ENCODE measurements at places on chromosomes 4 and X.

- DNase-seq, result no peak
Measured at GRCh38 chr4:113904877-113905276, 74.6 kb downstream of the ARSJ start.

- no peak for DNase-seq
Measured at GRCh38 chr4:168621806-168622589, 125.1 kb downstream of the PALLD start.

DNA sequence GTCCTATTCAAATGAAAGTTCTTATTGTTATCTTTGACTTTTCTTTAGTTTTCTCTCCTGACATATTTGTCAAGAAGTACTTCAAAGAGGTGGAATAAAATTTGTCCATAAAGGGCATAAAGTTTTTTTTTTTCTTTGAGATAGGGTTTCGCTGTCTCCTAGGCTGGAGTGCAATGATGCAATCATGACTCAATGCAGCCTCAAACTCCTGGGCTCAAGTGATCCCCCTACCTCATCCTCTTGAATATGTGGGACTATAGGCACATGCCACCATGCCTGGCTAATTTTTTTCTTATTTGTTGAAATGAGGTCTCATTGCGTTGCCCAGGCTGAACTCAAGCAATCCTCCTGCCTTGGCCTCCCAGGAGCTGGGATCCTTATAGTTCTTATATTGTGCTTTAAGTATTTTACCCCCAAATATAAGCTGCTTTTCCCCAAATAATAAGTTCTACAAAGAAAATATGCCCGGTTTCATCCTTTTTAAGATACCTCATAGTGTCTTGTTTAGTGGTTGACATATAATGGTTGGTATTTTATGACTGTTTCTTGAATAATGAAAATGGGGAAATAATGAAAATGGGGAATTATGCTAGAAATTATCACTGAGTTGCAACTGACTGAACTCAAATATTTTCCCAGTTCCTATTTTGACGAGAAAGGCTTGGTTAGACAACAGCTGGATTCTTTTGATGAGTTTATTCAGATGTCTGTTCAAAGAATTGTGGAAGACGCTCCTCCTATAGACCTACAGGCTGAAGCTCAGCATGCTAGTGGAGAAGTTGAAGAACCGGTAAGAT lies 11.6 kb downstream of the POLR2B start:
- DNase-seq, result no peak

DNA sequence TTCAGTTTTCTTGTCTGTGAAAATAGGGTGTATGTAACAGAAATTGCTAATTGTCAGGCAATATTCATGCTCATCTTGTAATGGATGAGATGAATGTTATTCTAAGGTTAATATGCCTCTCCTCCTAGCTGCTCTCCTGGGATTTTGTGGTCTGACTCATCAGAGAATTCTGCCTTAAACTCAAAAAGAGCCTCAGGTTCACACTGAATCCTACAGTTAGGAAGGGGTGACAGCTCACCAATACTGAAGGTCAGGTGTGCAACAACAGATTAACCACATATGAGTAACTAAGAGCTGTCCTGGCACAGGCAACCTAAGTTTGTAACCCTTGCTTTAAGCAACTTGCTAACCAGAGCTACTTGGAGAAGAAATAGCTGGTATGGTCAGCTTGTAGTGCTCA lies 197.7 kb downstream of the SPATA18 start:
- no peak for DNase-seq

GRCh38 chrX:125503769-125504168 lies 184.1 kb downstream of the TEX13C start:
- no peak for DNase-seq

GRCh38 chr4:156538210-156538609 lies 433.4 kb downstream of the PDGFC start:
- DNase-seq, result no peak

DNA sequence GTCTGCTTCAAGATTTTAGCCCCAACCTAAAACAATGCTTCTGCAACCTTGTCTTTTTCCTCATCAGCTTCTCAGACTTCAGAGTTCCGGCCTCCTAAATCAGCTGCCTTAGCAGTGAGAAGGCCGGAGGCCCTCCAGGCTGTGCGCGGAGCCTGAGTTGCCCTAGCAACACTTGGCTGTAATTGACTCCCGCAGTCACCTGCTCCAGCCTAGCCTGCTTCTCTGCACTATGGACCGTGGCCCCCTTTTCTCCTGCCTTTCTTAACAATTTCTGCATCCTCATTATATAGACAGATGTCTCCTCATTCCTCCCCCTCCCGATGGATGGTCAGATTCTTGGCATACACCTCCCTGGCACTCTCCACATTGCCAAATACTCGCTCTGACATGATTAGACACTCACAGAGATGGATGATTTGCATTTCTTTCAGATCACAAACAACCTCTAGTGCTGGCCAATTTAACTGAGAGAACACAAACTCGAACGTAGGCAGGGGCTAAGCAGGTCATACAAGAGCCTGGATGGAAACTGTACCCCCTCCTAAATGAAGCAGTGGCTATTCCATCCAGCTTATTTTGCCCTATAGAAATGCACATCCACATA lies 9.5 kb upstream of the HUWE1 start:
- no peak for DNase-seq

DNA sequence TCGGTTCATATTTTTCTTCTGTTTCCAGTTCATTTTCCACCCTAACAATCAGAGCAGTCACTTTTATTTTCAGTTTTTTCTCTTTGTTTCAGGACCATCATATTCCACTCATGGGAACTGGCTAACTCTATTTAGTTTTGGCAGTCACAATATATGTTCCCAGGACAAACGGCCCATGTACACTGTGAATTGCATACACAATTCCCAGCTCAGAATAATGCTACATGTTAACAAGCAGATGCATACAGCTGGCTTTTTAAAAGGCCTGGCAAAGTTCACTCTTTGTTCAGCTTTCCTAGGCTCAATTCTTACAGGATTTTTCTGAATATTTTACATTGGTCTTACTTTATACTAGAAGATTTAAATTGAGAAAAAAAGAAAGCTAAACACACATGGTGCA lies 224.9 kb downstream of the ANKRD50 start:
- DNase-seq, result no peak

DNA sequence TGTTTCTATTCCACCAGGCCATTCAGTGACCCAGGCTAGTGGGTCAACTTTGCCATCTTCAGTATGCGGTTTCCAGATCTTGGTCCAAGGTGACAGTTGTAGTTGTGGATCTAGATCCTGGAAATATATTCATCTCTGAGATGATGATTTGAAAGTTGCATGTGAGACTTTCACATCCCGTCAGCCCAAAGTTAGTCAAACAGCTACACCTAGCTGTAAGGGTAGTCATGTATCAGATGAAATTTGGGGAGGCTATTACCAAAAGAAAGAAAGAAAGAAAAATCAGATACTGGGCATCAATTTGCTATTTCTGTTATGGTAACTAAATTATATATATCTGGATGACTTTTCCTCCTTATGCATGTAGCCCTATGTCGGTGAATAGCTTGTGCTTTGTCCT lies 259.4 kb upstream of the ARX start:
- DNase-seq, result no peak

- DNase-seq, result no peak
Measured at GRCh38 chr4:26083987-26084386, 170.0 kb downstream of the SMIM20 start.

DNA sequence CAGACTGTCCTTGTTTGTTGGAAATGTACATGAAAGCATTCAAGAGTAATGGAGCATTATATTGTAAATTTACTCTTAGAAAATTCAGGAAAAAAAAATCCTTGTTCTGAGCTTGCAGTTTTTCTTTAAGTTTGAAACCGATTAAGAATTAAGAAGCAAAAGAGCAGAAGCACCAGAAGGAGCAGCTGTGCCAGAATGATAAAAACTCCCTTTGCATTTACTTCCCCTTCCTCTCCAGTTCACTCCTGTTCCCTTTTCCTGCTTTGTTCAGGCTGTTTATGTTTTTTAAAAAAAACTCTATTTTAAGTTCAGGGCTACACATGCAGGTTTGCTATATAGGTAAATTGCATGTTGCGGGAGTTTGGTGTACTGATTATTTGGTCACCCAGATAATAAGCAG lies 90.3 kb downstream of the ATOH1 start:
- no peak for DNase-seq

- no peak for DNase-seq
Measured at GRCh38 chr4:152997771-152998487, 61.8 kb downstream of the FHDC1 start.

- no peak for DNase-seq
Measured at GRCh38 chrX:108541286-108541685, 101.6 kb downstream of the COL4A5 start.

DNA sequence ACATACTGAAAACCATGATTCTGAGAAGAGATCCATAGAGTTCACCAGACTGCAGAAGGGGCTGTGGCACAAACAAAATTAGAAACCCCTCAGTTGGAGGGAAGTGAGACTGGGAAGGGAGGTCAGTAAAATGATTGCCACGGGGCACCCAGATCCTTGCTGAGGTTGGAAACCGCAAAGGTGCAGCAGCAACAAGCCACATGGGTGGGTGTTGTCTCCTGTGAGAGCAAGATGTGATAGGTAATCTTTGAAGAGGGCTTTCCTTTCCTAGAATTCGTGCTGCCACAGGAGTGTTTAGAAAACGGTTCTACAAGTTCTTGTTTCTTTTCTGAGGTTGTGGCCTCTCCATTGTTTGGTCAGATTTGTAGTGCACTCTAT lies 85.5 kb downstream of the NFKB1 start:
- DNase-seq, result no peak

DNA sequence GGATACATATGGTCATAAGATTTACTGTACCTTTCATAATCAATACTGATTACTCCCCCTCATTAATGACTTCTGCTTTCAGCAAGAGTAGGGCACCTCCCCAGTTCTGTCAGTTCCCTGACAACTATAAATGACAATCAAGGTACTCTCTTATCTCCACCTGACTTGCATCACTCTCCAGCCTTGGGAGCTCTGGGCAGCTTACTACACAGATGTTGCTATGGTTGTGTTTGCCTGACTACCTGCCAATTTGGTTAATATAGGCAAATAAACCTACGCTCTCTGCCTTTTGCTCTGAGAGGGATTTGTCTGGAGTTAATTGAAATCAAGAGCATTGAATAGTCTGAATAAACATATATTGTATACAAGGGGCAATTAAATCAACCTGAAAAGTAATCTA lies 22.8 kb upstream of the MAP7D3 start:
- no peak for DNase-seq
